ENCODE measurements at places on chromosomes 7 and 10.

DNA sequence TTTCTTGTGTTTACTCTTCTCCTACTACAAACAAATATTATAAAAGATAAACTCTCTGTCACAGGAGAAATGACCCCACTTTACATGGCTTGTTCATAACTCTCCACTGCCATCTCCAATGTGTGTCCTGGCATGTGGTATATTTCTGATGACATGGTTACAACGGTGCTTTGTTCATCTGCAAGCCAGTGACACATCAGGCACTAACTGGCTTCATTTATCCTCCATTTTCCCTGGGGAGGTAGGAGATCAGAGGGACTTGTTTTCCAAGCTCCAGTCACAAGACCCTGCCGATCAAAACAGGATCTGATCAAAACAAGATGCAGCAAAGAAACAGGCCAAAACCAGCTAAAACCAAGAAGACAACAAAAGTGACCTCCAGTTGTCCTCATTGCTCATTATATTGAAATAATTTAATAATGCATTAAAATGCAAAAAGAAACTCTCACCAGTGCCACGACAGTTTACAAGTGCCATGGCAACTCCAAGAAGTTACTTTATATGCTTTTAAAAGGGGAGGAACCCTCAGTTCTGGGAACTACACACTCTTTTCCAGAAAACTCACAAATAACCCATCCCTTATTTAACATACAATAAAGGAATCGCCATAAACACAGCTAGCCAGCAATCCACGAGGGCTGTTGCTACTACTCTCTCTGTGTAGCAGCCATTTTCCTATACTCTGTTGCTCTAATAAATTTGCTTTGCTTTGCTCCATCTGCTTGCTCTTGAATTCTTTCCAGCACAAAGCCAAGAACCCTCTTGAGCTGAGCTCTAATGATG lies 224.2 kb downstream of the XPNPEP1 start:
- DNase-seq = no peak

- no peak for DNase-seq
Observed at GRCh38 chr10:114681542-114681941, 23.5 kb upstream of the ABLIM1 start.

- no peak for DNase-seq
Observed at GRCh38 chr7:130387306-130387627, 7.0 kb downstream of the CPA1 start.

GRCh38 chr7:111081546-111082267 lies 9.2 kb upstream of the LRRN3 start:
- DNase-seq = no peak

DNA sequence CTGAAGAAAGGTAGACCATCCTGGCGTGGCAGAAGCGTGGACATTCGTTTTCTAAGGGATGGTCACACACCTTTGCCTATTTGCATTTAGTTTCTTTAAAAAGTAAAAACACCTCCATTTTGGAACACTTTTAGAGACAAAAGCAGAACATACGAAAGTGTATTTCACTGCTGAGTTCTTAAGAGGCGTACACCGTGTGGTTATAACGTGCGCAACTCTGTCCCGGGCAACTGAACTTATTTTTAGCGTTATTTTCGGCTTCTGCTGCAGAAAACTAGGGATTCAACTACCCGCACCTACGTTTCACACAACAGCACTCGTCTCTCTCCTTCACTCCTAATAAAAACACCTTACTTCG lies 557 bp upstream of the LSM8 start:
- peak; percentile 45 for DNase-seq

GRCh38 chr7:22610263-22610662 lies 110.3 kb upstream of the STEAP1B start:
- DNase-seq = no peak

DNA sequence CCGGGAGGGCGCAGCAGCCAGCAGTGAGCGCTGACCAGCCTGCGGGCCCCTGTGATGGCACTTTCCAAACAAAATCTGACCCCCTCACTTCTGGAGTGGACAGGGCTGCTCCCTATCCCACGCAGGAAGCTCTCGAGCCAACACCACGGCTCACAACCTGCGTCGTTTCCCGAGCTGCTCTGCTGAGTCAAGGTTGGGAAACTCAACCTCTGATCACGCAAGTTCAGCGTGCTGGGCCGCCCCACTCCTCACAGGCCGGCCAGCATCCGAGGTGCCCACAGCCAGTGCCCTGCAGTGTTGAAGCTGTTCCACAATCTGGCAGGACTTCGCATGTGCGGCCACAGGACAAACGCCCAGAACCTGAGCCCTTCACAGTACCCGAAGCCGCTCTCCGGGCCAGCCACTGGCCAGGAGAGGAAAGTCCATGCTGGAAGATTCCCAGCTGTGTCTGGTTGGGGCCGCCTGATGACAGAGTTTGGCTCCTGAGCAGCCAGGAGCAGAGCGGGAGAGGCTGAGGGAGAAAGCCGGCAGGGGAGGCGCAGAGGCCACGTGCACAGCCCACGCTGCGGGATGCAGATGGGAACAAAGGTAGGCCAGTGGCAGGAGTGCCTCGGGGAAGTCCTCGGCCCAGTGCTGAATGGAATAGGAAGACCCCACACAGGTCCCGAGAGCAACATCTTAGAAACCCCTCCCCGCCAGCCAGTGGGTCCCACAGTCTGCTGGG lies 263.3 kb upstream of the TCERG1L start:
- DNase-seq = peak; percentile 39

GRCh38 chr10:101614663-101615524 lies 26.8 kb downstream of the DPCD start:
- DNase-seq = peak; percentile 76

GRCh38 chr7:92095380-92095779 lies 38.9 kb downstream of the CYP51A1 start:
- no peak for DNase-seq

GRCh38 chr10:10294881-10295529 lies 722.7 kb upstream of the CELF2 start:
- DNase-seq = peak; percentile 54

GRCh38 chr10:133030781-133031180 lies 56.9 kb upstream of the ADGRA1 start:
- DNase-seq = peak; percentile 81

DNA sequence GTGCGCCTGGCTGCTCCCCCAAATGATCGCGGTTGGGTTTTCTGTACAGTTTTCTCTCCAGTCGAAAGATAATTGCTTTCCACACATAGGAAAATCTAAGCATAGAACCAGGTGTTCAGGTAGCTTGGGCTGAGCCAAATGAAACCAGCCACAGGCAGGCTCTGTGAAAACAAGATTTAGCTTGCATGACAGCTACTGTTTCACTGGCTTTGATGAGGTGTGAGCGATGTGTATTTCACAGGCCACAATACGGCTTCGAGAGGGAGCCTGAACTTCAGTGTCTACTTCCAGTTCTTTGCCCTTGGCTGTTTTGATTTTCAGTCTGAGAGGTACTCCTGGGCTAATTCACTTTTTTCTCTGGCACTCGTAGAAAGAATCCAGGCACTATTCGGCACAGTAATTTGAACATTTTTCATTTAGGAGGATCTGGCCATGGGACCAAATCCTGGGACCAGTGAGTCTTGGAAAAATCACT lies 110.5 kb downstream of the JCAD start:
- no peak for DNase-seq

DNA sequence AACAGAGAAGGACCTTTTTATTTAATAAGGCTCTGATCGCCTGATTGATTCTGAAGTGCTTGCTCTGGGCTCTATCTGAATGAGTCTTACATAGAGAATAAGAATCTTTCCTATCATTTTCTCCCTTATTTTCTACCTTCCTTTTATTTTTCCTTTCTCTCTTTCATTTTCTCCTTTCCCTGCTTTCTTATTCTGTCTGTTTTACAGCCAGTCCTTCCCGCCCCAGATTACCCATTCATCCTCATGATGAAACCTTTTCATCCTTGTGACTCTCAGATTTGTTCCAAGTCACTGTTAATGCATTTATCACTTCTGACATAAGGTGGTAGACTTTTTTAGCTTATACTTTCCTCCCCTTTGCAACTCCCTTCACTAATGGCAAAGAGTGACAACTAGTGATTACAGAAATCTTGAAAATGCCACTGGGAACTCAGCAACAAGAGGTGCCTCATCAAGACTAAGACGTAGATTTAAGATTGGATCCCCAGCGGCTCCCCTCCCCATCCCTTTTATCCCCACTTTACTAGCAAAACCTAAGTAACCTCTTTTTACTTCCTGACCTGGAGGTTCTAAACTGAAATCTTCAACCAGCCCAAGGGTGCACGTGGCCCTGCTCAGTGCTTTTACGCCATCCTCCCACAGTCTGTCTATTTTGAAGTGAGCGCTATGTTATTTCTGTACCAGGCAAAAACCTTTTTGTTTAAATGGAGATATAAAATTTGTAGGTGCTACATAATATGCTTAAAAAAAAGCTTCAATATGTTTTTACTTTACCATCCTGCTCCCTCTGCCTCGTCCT lies 179.8 kb downstream of the DYNC1I1 start:
- DNase-seq = no peak

- no peak for DNase-seq
Observed at GRCh38 chr7:100641860-100642533, 645 bp upstream of the TFR2 start.

- no peak for DNase-seq
Observed at GRCh38 chr10:99593312-99593711, 26.9 kb downstream of the SLC25A28 start.

- peak; percentile 81 for DNase-seq
Observed at GRCh38 chr10:97000487-97001182, 168.5 kb downstream of the LCOR start.

DNA sequence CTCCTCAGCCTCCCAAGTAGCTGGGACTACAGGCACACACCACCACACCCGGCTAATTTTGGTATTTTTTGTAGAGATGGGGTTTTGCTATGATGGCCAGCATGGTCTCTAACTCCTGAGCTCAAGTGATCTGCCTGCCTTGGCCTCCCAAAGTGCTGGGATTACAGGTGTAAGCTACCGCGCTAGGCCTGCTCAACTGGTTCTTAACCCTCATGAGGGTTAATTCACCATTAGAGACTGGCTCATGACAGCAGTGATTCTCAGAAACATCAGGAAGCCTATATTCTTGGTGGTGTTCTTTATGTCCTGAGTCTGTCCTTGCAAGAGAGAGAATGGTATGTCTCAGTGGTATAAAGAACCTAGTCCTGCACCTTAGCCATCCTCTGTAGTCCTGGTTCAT lies 10.4 kb upstream of the NT5C2 start:
- peak; percentile 27 for DNase-seq

GRCh38 chr7:66055321-66055956 lies 20.2 kb upstream of the ASL start:
- DNase-seq = no peak

DNA sequence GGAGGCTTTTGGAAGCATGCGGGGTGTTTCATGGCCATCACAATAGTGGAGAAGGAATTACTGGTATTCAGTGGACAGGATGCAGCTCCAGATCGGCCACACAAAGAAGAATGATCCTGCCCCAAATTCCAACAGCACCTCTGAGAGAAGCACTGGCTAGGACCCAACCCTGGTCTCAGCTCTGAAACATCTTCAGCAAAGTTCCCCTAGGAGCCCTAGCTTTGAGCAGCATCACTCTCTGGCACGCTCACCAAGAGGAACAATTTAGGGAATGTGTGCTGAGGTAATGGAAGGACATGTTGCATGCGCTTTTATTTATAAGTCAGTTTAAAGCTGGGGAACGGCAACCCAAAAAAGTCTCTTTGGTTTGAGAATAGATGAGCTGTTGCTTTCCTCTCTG lies 5.5 kb upstream of the OPN1SW start:
- no peak for DNase-seq

GRCh38 chr10:16440396-16441133 lies 3.8 kb downstream of the PTER start:
- peak; percentile 48 for DNase-seq

GRCh38 chr10:56973766-56974165 lies 612.7 kb upstream of the ZWINT start:
- no peak for DNase-seq

DNA sequence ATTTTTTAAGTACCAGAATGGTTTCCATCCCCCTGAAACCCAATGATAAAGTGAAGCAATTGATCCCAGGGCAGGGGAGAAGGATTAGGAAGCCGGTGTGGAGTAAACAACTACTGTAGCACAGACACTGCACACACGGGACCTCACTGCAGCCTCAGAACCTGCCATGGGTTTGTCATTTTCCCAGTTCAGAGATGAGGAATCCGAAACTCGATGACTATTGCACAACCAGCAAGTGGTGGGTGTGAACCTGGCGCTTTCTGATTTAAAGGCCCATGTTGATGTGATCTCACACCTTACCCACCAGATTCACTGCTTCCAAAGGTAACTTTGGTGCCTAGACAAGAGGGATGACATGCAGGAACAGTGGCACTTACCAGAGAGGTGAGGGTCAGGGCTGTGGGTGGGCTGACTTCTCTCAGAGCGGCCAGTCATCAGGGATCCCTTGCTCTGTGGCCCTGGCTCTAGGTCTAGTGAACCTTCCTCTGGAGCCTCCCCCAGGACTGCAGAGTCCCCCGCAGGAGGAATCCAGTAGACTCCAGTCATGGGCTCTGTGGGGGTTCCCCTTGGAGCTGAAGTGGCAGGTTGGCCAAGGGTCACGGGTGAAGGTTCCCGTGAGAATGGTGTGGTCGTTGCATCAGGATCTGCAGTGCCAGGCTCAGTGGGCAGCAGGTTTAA lies 62.8 kb downstream of the PKD1L1 start:
- no peak for DNase-seq

DNA sequence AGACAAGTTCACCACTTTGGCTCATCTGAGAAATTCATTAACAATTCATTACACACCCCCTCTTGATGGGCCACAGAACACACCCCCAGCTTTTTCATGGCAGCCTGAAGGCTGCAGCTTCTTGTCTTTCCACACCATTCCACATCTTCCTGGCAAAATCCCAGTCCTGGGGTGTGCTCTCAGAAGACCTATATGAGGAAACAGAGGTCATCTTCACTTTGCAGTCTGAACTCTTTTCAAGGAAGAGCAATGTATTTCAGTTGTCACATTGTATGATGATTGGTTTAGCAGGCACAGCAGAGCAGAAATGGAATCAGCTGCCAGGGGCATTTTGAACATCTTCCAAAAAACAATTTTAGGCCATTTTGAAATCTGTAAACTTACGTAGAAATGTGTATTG lies 7.8 kb upstream of the LRRC27 start:
- no peak for DNase-seq

DNA sequence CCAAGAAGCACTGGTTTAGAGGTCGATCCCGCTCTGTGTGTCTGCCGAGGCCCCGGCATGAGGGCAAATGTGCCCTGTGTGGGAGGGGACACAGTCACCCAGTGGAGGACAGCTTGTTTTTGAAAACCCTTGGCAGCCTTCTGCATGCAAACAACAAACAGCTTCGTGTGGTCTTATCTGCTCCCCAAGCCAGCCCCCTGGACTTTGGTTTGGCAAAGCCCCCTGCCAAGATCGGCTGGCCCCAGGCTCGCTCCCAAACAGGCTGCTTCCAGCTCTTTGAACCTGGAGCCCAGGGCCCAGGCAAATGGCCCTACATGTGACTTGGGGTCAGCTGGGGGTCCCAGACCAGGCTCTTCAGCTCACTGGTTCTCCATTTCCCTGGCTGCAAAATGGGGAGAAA lies 2.9 kb downstream of the ELN start:
- DNase-seq = no peak

GRCh38 chr10:91690996-91691676 lies 58.3 kb upstream of the PPP1R3C start:
- DNase-seq = no peak

GRCh38 chr7:139254281-139254680 lies 23.2 kb downstream of the UBN2 start:
- no peak for DNase-seq
